NCI-H446 treated with DMSO at 0.1 percent for 48 hours (cell line): ENCODE measurements at places on chromosomes 11 and 22.

- no peak for DNase-seq
Measured at GRCh38 chr11:44002191-44003093, 45.3 kb upstream of the ACCSL start.

DNA sequence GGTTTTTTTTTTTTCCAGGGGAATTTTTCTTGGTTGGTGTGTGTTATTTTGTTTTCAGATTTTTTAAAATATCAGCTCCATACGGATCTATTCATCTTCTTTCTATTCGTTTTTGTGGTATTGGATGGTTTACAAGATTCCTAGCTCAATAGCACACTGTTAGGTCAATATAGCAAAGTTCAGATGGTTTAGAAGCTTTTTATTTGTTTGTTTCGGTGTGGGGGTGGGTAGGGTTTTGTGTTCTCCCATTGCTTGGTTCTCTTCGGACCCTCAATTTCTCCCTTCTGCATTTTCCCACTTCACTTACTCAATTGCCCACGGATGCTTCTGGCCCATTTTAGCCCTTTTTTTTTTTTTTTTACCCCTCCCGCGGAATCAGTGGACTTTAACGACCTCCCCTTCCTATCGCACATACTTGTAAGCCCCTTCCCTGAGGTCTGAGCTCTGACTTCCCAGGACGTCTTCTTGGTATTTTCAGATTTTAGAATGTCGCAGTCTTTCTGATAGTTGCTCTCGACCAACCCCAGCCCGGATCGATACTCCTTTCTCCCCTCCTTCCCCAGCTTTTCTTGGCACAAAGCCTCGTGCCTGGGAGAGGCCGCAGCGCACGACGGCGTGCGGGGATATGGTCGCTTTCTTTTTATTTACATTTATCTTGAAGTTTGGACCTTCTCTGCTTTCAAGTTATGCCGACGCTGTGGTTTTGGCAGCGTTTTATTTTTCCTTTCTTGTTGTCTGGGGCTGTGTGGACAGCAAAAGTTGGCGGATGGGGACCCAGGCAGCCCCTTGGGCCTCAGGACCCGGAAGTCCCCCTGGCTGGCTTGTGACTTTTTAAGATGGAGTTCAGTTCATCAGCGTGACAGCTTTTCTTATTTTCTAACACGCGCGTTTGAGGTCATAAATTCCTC, 4.4 kb upstream of the SPDYC start:
- DNase-seq, result no peak

- no peak for DNase-seq
Measured at GRCh38 chr11:1453611-1454034, 33.0 kb downstream of the MOB2 start.

GRCh38 chr22:37112084-37112728, 2.7 kb upstream of the TMPRSS6 start:
- no peak for DNase-seq

- DNase-seq, result no peak
Measured at GRCh38 chr11:102729849-102730815, 5.4 kb upstream of the MMP8 start.

DNA sequence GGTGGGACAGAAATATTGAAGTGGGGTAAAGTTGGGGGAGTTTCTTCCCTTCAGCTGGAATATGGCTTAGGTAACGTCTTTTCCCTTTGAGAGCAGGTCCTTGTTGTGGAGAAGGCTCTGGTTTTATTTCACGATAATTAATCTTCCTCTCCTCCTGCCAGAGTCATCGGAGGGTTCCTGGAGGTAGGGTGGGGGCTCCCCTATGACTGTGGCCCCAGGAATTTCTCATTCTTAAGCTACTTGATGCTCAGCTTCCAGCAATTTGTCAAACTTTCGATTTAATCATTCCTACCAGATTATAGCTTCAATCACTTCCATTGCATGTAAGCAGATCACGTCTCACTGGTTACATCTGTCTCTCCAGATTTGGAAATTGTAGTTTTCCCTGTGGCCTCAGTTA, 242.8 kb upstream of the PLET1 start:
- no peak for DNase-seq
